ENCODE measurements at places on chromosomes 16 and 17.

GRCh38 chr16:30394592-30395154 lies 547 bp upstream of the ZNF48 start:
- DNase-seq: peak; percentile 87

GRCh38 chr16:79717333-79718137 lies 117.0 kb upstream of the MAF start:
- no peak for DNase-seq

- no peak for DNase-seq
Measured at GRCh38 chr17:31481783-31482081, 90.3 kb downstream of the RAB11FIP4 start.

GRCh38 chr16:6143020-6143419 lies 1045.4 kb upstream of the EEF2KMT start:
- DNase-seq: no peak

- no peak for DNase-seq
Measured at GRCh38 chr17:67656494-67657203, 61.1 kb upstream of the NOL11 start.

DNA sequence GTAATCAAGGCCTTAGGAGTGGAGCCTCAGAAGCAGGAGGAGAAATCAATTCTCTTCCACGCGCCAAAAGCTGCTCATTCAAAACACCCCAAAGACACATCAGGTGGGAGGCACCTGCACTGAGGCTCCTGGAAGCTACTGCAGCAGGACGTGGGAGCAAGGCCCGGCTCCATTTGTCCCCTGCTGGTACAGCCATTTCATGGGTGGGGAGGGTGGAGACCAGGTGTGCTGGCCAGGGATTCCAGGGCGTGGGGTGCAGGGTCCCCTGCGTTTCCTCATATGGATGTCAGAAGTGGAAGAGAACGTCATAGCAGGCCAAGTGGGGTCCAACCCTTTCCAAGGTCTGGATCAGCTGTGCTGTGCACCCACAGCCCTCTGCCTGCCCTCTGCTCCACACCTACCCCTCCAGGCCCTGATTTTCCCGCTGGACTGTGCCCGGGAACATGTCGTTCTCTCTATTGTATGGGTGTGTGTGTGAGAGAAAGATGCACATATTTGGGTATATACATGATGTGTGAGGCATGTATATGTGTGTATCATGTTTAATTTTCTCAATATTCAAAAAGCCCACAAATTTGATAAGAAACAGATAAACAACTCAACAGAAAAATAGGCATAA lies 39.2 kb upstream of the CBX4 start:
- no peak for DNase-seq

DNA sequence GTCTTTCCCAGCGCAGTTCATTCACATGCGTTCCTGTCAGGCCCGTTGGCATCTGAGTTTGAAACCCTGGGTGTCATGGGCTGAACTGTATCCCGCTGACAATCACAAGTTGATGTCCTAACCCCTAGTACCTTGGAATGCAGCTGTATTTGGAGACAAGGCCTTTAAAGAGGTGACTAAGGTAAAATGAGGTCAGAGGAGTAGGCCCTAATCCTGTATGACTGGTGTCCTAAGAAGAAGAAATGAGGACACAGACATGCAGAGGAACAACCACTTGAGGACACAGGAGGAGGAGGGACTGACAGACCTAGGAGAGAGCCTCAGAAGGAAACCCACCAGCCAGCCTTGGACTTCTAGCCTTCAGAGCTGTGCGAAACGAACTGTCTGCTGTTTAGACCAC lies 33.1 kb downstream of the TRPV2 start:
- no peak for DNase-seq
